ENCODE measurements at places on chromosomes 16 and 17.

- no peak for DNase-seq
Measured at GRCh38 chr16:15539197-15539596, 103.8 kb downstream of the MARF1 start.

GRCh38 chr17:64630309-64631223 is 31.5 kb downstream of the SMURF2 start:
- DNase-seq = no peak

DNA sequence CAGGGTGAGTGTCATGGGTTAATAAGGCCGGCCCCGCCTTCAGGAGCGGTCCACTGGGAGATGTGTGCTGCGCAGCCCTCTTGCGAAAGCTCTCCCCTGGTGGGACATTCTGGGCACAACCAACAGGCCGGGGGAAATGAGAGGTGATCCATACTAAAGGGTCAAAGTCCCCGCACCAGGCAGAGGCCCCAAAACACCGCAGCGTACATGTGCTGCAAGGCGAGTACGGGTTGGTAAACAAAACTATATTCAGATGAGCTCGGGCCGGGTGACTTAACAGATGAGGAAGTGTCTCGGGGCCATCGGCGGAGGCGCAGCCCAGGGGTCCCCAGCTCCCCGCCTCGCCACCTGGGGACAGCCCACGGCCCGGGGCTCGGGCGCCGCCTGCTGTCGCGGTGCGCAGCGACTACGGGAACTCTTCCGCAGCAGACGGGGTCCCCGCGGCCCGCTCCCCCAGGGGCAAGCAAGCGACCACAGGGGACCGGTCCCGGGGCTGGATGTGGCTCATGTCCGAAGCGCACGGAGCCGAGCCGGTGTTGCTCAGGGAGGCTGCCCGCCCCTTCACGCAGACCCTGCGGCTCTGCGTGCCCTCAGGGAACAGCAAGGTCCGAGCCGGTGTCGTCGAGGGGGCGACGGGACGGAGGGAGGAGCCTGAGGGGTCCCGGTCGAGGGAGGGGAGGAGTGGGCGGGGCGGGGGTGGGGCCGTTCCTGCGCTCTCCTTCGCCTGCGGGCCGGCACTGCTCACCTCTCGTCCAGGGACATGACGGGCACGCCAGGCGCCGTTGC is at the start of gene RAB37:
Gene RAB37 (plus strand): TSS at position 744 of the 786 bp plus-strand sequence. CDS start 17 bp downstream, at position 761.
- no peak for DNase-seq

DNA sequence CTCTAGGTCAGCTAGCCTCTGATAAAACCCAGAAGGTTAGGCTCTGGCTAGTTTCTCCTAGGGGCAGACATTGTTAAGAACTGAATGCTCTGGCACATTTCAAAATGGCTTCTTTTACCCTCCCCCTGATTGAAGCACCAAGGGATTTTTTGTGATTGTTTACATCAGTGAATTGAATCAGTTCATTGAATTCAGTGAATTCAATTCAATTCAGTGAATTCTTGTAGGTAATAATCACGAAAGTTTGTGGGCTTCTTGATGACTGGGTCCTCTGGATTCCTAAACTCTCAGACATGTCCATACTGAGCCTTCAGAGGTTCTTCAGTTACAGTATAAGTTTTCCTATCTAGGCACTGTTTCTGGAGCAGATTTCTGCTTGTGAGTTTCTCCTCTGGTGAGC is 135.2 kb upstream of the ELAC2 start:
- DNase-seq = no peak

GRCh38 chr17:50424996-50425681 is 879 bp upstream of the ACSF2 start:
- DNase-seq = no peak

DNA sequence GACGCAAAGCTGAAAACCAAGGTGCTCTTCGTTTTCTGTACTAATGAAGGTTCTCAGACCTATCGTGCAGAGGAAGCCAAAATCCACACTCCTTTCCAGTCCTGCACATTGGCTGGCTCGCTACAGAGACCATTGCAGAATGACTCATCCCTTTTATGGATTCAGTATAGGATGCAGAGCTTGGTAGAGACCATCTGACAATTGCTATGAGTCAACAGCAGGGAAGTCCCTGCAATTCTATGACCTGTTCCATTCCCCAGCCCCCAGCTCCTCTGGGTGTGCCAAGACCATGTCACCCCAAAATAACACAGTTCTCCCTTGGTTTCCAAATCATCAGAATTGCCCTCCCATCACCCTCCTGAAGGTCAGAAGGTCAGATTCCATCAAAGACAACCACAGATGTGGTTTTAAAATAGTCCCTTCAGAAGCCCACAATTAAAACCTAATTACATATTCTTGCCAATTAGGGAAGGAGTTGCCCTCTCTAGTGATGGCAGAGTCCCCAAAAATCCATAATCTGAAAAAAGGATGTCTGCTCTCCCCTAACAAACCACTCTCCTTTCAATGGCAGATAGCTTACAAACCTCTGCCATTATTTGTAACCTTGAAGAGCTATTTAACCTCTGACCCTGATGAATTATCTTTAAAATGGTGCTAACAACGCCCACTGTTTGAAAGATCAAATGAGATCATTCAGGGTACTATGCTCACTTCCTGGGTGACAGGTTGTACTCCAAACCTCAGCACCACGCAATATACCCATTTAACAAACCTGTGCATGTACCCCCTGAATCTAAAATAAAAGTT is 108.2 kb upstream of the RBBP6 start:
- DNase-seq = no peak

DNA sequence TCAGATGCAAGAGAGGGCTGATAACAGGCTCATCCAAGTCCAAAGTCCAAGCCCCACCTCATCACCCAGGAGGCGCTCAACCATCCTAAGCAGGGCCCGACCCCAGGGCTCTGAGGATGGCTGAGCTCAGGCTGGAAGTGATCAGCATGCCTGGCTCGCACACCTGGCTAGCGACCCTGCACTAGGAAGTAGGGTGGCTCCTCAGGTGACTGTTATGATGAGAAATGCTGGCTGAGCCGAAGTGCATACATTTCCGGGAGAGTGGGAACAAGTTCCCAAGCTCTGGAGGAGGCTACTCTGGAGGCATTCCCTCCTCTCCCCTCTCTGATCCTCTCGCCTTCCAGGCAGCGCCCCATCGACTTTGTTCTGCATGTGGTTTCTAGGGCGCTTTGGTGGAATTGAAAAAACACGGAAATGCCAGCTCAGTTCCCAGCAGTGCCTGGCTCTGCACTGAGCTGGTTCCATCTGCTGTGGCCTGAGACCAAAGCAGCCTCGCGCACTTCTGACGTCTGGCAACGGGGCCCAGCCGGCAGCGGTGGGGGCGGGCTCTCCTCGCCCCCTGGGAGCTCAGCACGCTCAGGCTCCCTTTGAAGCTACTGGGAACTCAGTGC is 130.3 kb downstream of the IRF8 start:
- DNase-seq = peak; percentile 59

GRCh38 chr17:63476854-63477479 is at the start of gene ACE:
TSS of gene ACE (plus strand) at chr17:63477061. CDS start at chr17:63477095, 34 bp downstream.
- no peak for DNase-seq

GRCh38 chr16:86740906-86741799 is 162.8 kb downstream of the FOXL1 start:
- peak; percentile 89 for DNase-seq

GRCh38 chr17:9414471-9414870 is 161.1 kb downstream of the STX8 start:
- no peak for DNase-seq

DNA sequence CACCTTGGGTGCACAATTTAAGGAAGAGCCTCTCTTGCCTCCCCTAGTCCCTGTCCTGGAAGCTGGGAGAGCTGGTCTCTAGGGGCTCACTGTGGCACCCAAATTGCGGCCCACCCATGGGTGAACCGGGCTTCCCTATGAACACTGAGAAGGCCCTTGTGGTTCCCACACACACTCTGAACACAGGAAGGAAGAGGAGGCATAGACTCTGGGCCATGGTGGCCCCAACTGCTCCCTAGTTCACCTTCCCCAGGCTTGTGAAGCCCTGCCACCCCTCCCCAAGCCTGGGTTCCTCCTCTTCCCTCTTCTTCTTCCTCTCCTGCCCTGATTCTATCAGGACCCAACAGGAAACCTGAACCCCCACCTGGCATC is 10.5 kb downstream of the SREBF1 start:
- DNase-seq = no peak

GRCh38 chr17:66755101-66755943 is 79.6 kb upstream of the CACNG5 start:
- no peak for DNase-seq

GRCh38 chr17:56665864-56666263 is 72.4 kb downstream of the NOG start:
- DNase-seq = no peak

GRCh38 chr16:12458591-12459358 is 344.9 kb downstream of the CPPED1 start:
- no peak for DNase-seq

GRCh38 chr16:85573696-85574641 is 39.2 kb upstream of the GSE1 start:
- DNase-seq = peak; percentile 97

- no peak for DNase-seq
Measured at GRCh38 chr17:34319039-34319483, at the start of gene CCL8. TSS of gene CCL8 (plus strand) at chr17:34319435. CDS start at chr17:34319502, 67 bp downstream.

DNA sequence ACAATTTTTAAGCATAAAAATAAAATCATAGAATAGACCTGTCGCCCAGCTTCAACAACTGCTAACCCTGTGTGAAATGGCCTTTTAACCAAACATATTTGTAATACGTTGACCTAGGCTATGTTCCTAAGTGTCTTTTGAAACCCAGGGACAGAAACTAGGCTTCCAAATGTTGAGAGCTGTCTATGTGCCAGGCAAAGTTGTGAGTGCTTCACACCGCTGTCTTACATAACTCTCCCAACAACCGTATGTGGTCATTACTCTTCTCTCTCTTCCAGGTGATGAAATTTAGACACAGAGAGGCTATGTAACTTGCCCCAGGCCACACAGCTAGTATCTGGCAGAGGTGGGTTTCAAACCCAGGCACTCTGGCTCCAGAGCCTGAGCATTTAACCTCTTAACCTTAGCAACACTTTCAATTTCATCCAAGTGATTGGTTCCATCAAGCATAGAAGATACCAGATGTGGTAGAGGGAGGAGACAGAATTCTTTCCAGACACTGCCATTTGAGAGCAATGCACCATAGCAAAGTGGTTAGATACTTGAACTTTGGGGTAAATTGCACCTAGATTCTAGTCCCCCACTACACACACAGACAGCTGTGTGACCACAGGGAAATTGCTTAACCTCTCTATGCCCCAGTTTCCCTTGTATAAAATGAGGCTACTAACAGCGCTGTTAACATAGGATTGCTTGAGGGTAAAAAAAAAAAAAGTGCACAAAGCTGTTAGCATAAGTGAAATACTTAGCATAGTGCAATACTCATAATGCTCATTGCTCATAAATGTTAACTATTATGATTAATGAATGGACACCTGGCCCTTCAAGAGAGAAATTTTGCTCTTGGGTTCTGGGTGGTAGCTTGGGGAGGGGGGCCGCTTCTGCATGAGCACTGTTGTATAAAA is 160.6 kb downstream of the IRX3 start:
- no peak for DNase-seq

DNA sequence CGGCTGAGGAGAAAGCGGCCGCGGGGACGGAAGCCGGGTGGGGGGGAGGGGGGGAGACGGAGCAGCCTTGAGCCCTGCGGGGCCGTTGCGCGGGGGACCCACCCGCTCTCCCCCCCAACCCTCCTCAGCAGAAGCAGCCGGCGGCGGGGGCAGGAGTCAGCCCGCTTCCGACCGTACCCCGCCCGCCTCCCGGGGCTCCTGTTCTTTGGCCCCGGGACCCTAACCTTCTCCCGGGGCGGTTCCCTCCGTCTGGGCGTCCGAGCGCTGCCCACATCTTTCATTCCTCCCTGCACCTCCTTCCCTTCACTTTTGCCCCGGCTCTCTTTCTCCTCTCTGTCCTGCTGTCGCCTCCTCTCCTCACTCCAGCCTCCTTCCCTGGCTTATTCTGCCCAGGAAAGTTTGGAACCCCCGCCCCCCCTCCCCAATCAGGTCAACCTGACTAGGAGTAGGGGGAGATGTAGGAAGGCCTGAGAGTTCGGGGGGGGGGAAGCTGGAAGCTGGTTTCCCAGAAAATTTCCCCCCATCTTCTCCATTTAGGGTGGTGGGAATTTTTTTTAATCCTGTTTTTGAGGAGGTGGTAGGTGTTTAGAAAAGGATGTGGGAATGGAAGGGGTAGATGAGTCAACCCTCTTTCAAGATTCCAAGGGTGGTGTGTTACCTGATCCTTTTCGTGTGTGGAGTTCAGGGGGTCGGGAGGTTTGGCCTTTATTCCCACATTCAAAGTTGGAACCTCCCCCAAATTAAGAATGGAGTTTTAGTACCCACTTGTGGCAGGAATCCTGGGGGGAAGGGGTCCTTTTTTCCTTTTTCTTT is 427 bp upstream of the NLK start:
- DNase-seq = no peak

- no peak for DNase-seq
Measured at GRCh38 chr16:51419768-51420167, 268.7 kb upstream of the SALL1 start.

GRCh38 chr17:80692931-80693467 is 148.4 kb downstream of the RPTOR start:
- DNase-seq = no peak

DNA sequence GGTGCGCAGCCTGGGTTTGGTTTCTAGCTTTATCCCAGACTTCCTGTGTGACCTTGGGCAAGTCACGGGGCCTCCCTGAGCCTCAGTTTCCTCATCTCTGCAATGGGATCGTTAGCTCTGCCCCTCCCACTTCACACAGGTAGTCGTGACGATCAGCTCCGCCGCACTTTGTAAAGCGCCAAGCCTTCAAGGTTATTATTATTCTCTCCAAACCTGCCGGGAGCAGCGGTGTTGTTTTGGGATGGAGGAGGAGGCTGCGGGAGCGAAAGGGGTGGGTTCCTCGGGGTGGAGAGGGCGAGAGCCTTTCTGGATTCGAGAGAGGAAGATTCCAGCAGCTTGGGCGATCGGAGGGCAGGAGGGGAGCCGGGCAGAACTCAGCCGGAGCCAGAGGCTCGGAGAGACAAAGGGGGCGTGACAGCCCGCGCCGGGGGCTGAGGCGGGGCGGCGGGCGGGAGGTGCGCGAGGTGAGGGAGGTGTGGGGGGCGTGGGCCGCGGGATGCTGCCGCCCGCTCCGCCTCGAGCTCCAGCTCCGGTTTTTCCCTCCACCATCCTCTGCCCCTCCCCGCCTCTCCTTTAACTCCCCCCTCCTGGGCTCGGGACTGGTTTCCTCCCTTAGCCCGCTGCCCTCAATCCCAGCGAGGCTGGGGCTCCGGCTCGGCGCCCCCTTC is at the start of gene EFNB3:
Gene EFNB3 (plus strand): TSS at position 602 of the 668 bp plus-strand sequence. CDS start 397 bp downstream, outside the sequence.
- peak; percentile 76 for DNase-seq

DNA sequence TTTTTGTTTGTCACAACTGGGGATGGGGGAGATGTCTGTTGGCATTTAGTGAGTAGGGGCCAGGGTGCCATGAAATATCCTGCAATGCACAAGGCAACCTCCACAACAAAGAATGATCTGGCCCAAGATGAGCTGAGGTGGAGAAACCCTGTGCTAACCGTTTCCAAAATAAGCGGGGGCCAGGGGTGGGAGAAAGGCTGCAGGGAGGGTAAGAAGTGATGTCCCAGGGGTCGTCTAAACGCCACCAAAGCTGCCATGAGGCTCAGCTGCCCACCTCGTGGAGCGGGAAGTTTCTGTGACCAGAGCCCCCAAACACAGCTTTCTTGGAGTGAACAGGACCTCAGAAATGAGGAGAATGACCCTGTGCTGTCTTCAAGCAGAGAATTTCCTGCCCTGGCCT is 76.5 kb upstream of the CDH5 start:
- DNase-seq = no peak

GRCh38 chr16:49078104-49078503 is 203.5 kb downstream of the CBLN1 start:
- no peak for DNase-seq

- no peak for DNase-seq
Measured at GRCh38 chr17:1362964-1363363, 37.1 kb downstream of the YWHAE start.

GRCh38 chr17:48663134-48663924 is 37.2 kb upstream of the HOXB9 start:
- DNase-seq = no peak
